ENCODE measurements at places on chromosomes 11 and 22. TPM values are rescaled to one million over a fixed set of nuclear protein-coding genes. Genes with fewer than 3 reads are reported as not detected.

DNA sequence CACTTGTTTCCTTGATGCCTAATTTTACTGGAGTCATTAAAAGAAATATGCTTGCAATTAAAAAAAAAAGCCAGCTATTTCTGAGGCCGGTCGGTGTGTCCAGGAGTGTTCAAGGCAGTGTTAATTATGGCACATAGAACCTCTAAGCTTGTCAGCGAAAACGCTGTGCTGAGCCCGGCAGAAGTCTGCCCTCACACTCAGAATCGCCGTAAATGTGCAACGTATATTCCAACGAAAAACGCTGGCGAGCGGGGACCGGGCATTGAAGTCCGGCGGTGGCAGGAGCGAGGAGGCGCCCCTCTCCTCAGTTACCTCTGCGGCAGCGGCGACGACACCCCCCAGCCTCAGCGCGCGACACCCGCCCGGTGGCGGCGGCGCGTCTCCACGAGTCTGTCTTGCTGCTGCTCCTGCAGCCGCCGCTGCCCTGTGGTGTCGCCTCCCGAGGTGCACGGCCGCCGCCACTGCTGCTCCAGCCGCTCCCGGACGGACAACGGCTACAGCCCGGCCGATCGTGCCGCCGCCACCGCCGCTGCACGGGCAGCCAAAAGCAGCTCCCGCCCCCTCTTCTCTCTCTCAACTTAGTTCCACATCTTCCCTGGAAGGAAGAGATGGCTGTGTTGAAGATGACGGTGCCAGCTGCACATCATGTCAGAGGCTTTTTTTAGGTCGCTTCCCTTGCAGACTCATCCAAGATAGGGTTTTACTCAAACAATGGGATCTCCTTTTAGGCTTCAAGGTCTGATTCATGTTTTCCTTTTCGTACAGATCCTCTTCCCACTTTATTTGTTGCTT lies 56.0 kb downstream of the JAM3 start:
- H3K36me3 ChIP-seq = no peaks in the 10 kb centered on the region
- DNase-seq = no peak
- no peaks in the 10 kb centered on the region for H3K27me3 ChIP-seq
- H3K4me1 ChIP-seq = peaks cover 30% of the 10 kb centered on the region

GRCh38 chr11:59666969-59667368 lies 1.9 kb downstream of the PATL1 start:
- peak overlapping the region; percentile 99 for H3K4me3 ChIP-seq
- peaks cover 26% of the 10 kb centered on the region for H3K4me1 ChIP-seq
- peaks cover 23% of the 10 kb centered on the region for H3K36me3 ChIP-seq
- no peaks in the 10 kb centered on the region for H3K27me3 ChIP-seq
- no peak for DNase-seq

- no peak for DNase-seq
- H3K27me3 ChIP-seq = no peaks in the 10 kb centered on the region
- no peak overlapping the region for H3K4me3 ChIP-seq
- no peak overlapping the region for H3K27ac ChIP-seq
- H3K36me3 ChIP-seq = peaks cover 5% of the 10 kb centered on the region
Measured at GRCh38 chr11:108241330-108242037, 18.6 kb downstream of the ATM start.

GRCh38 chr11:117441146-117441975 lies 113.7 kb downstream of the CEP164 start:
- DNase-seq = no peak
- no peak overlapping the region for H3K4me3 ChIP-seq
- no peaks in the 10 kb centered on the region for H3K4me1 ChIP-seq

DNA sequence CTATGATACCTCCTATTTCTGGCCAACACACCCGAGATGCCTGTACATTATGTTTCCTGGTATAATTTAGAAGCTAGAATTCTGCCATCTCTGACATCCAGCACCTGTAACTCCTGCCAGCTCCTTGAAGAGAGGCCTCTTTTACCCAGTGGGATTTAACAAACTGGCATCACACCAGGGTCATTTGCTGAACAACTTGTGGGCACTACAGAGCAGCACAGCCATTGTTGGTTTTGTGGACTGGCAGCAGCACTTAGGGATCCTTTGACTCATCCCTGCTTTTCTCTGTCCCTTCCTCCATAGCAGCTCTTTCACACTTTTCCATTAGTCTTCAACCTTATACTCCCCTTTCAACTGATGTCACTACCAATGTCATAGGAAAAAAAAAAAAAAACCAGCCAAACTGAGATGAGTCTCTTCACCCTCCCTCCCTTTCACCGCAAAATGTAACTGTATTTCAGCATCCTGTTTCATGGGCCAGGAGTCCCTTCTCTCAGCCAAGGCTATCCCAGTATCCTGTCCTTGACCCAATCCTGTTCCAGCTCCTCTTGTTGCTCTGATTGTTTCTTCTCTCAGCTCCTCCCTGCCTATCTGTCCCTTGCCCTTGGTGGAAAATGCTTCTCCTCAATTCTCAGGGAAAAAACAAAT lies 68.7 kb downstream of the PPFIBP2 start:
- no peak overlapping the region for H3K4me3 ChIP-seq
- H3K36me3 ChIP-seq = no peaks in the 10 kb centered on the region
- no peaks in the 10 kb centered on the region for H3K27me3 ChIP-seq
- DNase-seq = no peak
- H3K27ac ChIP-seq = peak overlapping the region; percentile 54

DNA sequence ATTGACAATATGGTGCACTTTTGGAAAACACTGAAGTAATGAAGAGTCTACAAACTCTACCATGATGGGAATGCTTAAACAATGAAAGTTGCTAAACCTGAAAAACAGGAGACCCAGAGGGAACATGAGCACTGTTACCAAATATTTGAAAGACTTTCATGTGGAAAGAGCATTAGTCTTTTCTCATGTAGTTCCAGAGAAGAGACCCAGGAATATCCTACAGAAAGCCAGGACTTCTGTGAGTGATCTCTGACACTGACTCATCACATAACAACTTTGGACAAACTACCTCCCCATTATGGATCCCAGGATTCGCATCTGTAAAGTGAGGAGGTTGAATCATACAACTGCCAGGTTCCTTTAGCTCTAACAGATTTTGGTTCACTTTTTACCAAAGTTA lies 62.2 kb downstream of the FAM181B start:
- H3K27ac ChIP-seq = no peak overlapping the region
- no peak for DNase-seq
- H3K27me3 ChIP-seq = no peaks in the 10 kb centered on the region
- H3K4me1 ChIP-seq = no peaks in the 10 kb centered on the region
- H3K4me3 ChIP-seq = no peak overlapping the region
- no peaks in the 10 kb centered on the region for H3K36me3 ChIP-seq

- H3K27ac ChIP-seq = peak overlapping the region; percentile 49
- no peak for DNase-seq
Measured at GRCh38 chr11:44949160-44950030, 1.3 kb downstream of the TP53I11 start.

- no peak overlapping the region for H3K4me3 ChIP-seq
- no peaks in the 10 kb centered on the region for H3K4me1 ChIP-seq
- no peaks in the 10 kb centered on the region for H3K36me3 ChIP-seq
Measured at GRCh38 chr11:109796253-109796652, 296.9 kb upstream of the ZC3H12C start.

DNA sequence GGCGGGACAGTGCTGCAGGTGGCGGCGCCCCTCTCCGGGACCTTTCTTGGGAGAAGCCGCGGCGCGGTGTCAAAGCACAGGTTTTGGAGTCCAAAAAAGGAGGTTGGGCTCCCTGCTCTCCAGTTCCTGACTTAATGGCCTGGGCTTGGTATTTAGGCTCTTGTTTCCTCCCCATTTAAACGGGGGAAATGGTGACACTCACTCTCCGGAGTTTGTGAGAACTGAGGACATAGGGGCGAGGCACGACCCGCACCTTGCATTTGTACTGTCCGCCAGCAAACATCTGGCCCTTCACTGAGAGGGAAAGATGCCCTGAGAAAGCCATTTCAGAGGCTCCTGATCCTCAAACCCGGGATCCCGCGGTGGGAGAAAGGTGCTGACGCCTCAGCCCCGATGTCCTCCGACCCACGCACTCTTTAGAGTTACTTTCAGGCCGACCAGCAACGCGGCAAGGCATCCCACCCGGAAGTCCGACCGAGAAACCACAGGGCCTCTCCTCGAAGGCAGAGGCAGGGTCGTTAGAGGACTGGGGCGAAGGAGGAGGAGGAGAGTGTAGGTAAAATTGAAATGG lies 2.9 kb upstream of the WDR74 start:
- peaks cover 24% of the 10 kb centered on the region for H3K4me1 ChIP-seq
- H3K27me3 ChIP-seq = no peaks in the 10 kb centered on the region
- H3K4me3 ChIP-seq = peak overlapping the region; percentile 85
- no peaks in the 10 kb centered on the region for H3K36me3 ChIP-seq

- H3K36me3 ChIP-seq = peaks cover 3% of the 10 kb centered on the region
- no peak overlapping the region for H3K4me3 ChIP-seq
- no peaks in the 10 kb centered on the region for H3K27me3 ChIP-seq
- no peak overlapping the region for H3K27ac ChIP-seq
Measured at GRCh38 chr11:47464483-47464882, 15.5 kb upstream of the RAPSN start.

- H3K4me3 ChIP-seq = no peak overlapping the region
- no peaks in the 10 kb centered on the region for H3K4me1 ChIP-seq
- no peaks in the 10 kb centered on the region for H3K36me3 ChIP-seq
- DNase-seq = no peak
Measured at GRCh38 chr11:14565845-14566244, 45.7 kb upstream of the PSMA1 start.

DNA sequence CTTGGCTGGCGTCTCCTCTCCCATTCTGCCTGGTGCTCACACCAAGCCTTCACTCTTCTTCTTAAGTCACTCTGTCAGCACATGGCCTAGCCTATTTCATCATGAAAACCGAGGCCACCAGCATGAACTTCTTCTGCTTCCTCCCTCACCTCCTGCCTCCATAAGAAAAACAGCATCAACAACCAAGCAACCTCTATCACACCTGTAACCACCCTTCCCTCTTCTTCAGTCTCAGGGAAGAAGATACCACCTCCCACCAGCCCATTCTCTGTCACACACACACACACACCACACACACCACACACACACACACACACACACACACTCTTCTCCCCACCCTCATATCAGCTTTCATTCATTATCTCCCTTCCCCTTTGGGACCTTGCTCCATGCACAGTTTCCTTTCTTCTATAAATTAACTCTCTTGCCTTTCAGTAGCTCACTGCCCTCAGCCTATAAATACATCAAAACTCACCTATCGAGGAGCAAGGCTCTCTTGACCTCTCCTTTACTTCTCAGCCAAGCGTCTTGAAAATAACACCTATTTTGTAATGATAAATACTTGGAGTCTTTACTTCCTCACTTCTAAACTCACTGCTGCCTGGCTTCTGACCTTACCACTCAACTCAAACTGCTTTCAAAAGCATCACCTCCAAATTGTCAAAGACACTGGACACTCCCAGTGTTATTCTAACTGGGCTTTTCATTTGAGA lies 36.6 kb downstream of the SC5D start:
- no peak overlapping the region for H3K4me3 ChIP-seq
- H3K27ac ChIP-seq = no peak overlapping the region
- no peaks in the 10 kb centered on the region for H3K4me1 ChIP-seq
- H3K36me3 ChIP-seq = no peaks in the 10 kb centered on the region

DNA sequence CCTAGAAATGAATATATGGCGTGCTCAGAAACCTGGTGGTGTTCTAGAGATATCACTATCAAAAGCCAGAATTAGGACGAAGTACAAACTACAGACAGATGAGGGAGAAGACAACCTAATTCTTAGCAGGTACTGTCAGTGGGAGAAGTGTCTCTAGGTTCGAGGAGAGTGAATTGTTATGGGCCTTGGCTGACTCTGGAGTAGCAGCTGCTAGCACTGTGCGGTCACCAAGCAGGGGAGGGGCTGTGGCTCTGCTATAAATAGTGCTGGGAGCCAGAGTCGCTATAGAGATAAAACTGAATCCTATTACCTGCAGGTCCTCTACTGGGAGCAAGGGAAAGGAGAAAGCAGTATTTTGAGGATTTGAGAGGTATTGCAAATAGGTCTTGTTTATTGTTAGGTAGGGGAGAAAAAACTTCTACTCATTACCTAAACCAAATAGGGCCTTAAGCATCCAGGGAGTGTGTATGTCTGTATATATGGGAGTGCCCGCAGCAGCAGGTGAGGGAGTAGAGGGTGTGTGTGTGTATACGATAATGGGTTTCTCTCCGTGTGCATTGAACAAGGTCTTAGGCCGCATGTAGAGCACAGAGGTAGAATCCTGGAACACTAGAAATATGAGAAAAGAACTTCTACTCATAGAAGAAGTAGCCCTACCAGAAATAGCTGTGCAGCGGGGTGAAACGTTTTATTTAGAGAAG lies 2.2 kb downstream of the MADD start:
- H3K36me3 ChIP-seq = peaks cover 28% of the 10 kb centered on the region
- H3K27me3 ChIP-seq = no peaks in the 10 kb centered on the region
- peak overlapping the region; percentile 94 for H3K4me3 ChIP-seq
- peaks cover 31% of the 10 kb centered on the region for H3K4me1 ChIP-seq
- H3K27ac ChIP-seq = no peak overlapping the region

- peaks cover 29% of the 10 kb centered on the region for H3K4me1 ChIP-seq
- H3K27me3 ChIP-seq = no peaks in the 10 kb centered on the region
- DNase-seq = no peak
- H3K4me3 ChIP-seq = peak overlapping the region; percentile 20
- no peaks in the 10 kb centered on the region for H3K36me3 ChIP-seq
Measured at GRCh38 chr11:33930317-33931021, 38.6 kb upstream of the LMO2 start.

DNA sequence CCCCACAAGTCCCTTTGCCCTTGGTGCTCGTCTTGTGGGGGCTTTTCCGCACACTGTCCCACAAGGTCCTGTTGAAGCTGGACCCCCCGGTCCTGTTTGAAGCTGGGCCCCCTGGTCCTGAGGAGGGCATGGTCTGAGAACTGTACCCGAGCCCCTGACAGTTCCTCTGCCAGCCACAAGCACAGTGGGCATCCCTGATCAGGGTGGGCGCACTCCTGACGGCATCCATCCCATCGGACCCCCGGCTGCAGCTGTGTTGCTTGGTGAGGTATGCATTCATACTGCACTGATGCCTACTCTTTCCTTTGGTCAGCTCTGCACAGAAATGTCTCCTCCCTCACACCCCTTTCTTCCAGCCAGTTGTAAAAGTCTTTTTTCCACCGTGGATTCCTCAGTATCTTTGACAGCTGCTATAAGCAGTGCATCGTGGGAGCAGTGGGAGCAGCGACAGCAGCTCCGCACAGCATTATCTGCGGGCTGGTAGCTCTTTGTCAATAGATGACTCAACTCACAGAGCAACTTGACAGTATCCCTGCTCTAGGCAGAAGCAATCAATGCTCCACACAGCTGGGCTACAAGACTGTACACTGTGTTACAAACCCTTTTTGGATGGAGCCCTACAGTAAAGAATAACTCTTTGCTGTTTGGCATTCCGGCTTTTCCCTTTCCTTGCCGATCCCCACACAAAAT lies 1030.8 kb upstream of the CCDC90B start:
- no peaks in the 10 kb centered on the region for H3K4me1 ChIP-seq
- H3K27ac ChIP-seq = no peak overlapping the region
- H3K4me3 ChIP-seq = no peak overlapping the region
- no peaks in the 10 kb centered on the region for H3K36me3 ChIP-seq
- DNase-seq = no peak
- no peaks in the 10 kb centered on the region for H3K27me3 ChIP-seq

GRCh38 chr11:10072142-10072541 lies 221.9 kb downstream of the SBF2 start:
- H3K4me1 ChIP-seq = peaks cover 20% of the 10 kb centered on the region
- no peak overlapping the region for H3K27ac ChIP-seq
- H3K36me3 ChIP-seq = no peaks in the 10 kb centered on the region
- H3K4me3 ChIP-seq = no peak overlapping the region
- DNase-seq = no peak

GAB4 gene
- total RNA-seq = not detected

CDON gene
- 10.4 TPM for total RNA-seq

SLC39A13 gene
- total RNA-seq = 163 TPM

KCNJ5 gene
- total RNA-seq = 6.9 TPM

RNH1 gene
- 224 TPM for total RNA-seq

EHF gene
- 0.14 TPM for total RNA-seq

TMEM121B gene
- total RNA-seq = 1.1 TPM

OR10A2 gene
- not detected for total RNA-seq

Measured in thoracic aorta (tissue), 2 donors.